Renal pelvis (tissue), 12 donors: ENCODE measurements at places on chromosomes 3 and 15. TPM values are rescaled to one million over a fixed set of nuclear protein-coding genes. Genes with fewer than 3 reads are reported as not detected.

The WDR72 gene
- 65.9 TPM for polyA plus RNA-seq

The TIGIT gene
- 0.10 TPM for polyA plus RNA-seq

The GPR62 gene
- polyA plus RNA-seq, result 0.74 TPM

The CEP70 gene
- 39.3 TPM for polyA plus RNA-seq

The FAM227B gene
- polyA plus RNA-seq, result 14.2 TPM

The CFAP100 gene
- polyA plus RNA-seq, result 1.5 TPM

The GNAT1 gene
- polyA plus RNA-seq, result not detected

The MYNN gene
- 26.5 TPM for polyA plus RNA-seq

The C15orf39 gene
- 10.4 TPM for polyA plus RNA-seq

The LRRIQ4 gene
- not detected for polyA plus RNA-seq

The KLHDC8B gene
- polyA plus RNA-seq, result 43.7 TPM

The SLC12A6 gene
- polyA plus RNA-seq, result 18.3 TPM

The CLDN18 gene
- polyA plus RNA-seq, result 0.87 TPM

The PLA2G4E gene
- polyA plus RNA-seq, result 0.04 TPM

The SLC7A14 gene
- 2.3 TPM for polyA plus RNA-seq

The CCDC14 gene
- polyA plus RNA-seq, result 171 TPM

The SCN5A gene
- 1.1 TPM for polyA plus RNA-seq

The PLAAT1 gene
- 3.0 TPM for polyA plus RNA-seq

The COLQ gene
- 10.1 TPM for polyA plus RNA-seq

The LOXL1 gene
- 68.0 TPM for polyA plus RNA-seq

The ITIH1 gene
- polyA plus RNA-seq, result 0.12 TPM

The REC114 gene
- 0.55 TPM for polyA plus RNA-seq

The FBXL2 gene
- 30.4 TPM for polyA plus RNA-seq

The PRR20G gene
- not detected for polyA plus RNA-seq

The SH2D7 gene
- polyA plus RNA-seq, result 0.93 TPM

The PLA1A gene
- 8.4 TPM for polyA plus RNA-seq

The SLC22A13 gene
- polyA plus RNA-seq, result 4.8 TPM

The GFM1 gene
- polyA plus RNA-seq, result 43.5 TPM

The CCK gene
- polyA plus RNA-seq, result not detected

The TEX55 gene
- not detected for polyA plus RNA-seq

The SMAD6 gene
- polyA plus RNA-seq, result 41.5 TPM

The IGF2BP2 gene
- 122 TPM for polyA plus RNA-seq

The OR4F15 gene
- 0.04 TPM for polyA plus RNA-seq

The GANC gene
- 23.8 TPM for polyA plus RNA-seq

The CCR4 gene
- 0.28 TPM for polyA plus RNA-seq

The CORO2B gene
- 26.8 TPM for polyA plus RNA-seq

The CNTN4 gene
- polyA plus RNA-seq, result 29.7 TPM

The SLC12A1 gene
- polyA plus RNA-seq, result 352 TPM

The CPB1 gene
- 0.73 TPM for polyA plus RNA-seq

The CLSTN2 gene
- 1.4 TPM for polyA plus RNA-seq

The TRH gene
- 0.43 TPM for polyA plus RNA-seq
